ENCODE measurements at places on chromosomes 1 and 21.

- DNase-seq, result no peak
Observed at GRCh38 chr1:54474310-54475251, 68.4 kb upstream of the SSBP3 start.

DNA sequence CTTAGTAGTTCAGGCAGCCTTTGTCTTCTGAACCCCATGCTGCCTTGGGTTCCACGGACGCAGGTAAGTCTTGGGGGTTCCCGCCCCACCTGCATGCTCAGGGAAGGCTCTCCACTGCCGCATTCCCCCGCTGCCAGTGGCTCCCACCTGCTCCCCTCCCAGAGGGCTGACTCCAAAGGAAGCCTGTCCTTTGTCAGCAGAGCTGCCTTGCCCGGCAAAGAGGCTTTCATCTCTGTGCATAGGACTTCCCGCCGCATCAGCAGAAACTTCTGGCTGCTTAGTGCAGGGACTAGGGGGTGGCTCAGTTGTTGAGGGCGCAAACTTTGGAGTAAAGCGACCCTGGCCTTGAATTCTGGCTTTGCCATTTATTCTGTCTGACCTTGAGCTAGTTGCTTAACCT, 25.2 kb upstream of the ACTL8 start:
- DNase-seq, result no peak

- no peak for DNase-seq
Observed at GRCh38 chr1:66445492-66446181, 88.3 kb upstream of the SGIP1 start.

DNA sequence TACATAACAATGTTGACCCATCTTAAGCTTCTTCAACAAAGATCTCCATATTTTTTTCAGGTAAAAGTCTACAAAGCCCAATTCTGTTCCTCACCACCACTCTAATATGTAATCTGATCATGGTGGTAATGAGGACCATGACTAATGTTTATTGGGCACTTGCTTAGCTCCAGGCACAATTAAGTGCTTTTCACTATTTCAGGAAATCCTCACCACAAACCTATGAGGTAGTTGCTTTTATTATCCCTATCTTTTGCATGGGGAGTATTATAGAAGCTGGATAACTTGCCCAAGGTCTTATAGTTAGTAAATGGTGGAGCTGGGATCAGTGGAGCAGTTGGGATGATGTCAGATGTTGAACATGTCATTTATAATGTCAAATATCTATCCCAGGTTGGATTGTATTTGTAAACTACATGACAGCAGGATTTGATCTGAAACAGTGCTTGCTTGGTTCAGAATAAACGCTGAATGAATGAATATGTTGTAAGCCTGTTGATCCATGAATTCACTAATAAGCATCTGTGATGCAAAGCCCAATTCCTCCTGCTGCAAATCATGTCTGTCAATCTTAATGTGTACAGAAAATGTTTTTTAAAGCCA, 283.3 kb upstream of the ST6GALNAC5 start:
- no peak for DNase-seq

DNA sequence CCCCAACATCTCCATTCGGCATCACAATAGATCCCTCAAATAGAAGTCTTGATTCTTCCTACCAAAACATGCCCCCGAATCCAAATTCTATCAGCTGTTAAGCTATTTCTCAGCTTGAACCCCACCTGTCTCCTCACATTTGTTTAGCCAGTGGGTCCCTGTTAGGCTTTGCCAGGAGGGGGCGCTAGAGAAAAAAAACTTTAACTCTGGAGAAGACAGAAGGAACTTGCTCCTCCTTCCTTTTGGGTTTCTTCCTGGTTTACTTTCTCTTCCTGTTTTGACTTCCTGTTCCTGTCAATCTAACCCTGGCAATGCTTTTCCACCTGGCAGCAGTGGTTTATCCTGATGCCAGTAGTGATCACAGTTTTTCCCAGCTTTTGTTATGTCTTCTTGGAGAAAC, 95.6 kb upstream of the KCNK1 start:
- DNase-seq, result no peak

DNA sequence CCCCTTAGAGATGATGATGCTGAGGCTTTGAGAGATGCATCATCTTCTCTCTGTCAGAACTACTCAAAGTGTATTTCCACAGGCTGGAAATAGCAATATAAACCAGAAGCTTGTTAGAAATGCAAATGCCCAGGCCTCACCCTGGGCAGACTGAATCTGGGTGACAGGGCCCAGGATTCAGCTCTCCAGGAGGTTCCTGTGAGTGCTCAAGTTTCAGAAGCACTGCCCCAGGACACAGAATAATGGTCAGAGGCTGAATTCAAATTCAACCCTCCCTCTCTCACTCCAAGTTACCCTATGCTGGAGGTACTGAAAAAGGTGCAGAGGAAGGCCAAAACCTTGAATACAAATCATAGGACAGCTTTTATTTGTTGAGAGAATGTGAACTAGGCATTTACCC, 98.5 kb upstream of the NGF start:
- no peak for DNase-seq

GRCh38 chr1:98133131-98133530, 212.3 kb upstream of the DPYD start:
- DNase-seq, result peak; percentile 28

- no peak for DNase-seq
Observed at GRCh38 chr1:6365047-6365446, 28.5 kb downstream of the ACOT7 start.

- DNase-seq, result no peak
Observed at GRCh38 chr21:44576025-44576420, 2.5 kb downstream of the KRTAP10-4 start.

GRCh38 chr1:212135166-212135565, 99.6 kb downstream of the DTL start:
- no peak for DNase-seq

GRCh38 chr21:33643658-33644311, 1.5 kb downstream of the ITSN1 start:
- no peak for DNase-seq

- DNase-seq, result no peak
Observed at GRCh38 chr1:119506941-119507340, at the start of gene HSD3B1. TSS of gene HSD3B1 (plus strand) at chr1:119507210. CDS start at chr1:119507477, 267 bp downstream.

DNA sequence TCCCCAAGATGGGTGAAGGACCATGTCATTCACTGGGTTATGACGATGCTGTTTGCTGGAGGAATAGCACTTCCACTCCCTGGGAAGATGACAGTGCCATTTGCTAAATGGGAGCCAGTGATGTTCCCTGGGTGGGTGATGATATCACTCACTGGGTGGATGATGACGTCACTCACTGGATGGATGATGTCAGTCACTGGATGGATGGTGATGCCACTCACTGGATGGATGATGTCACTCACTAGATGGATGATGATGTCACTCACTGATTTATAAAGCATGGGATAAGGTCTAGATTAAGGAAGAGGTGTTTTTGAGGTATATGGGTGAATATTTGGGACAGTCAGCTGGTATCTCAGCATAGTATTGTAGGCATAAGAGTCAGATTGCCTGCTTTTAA, 457.2 kb downstream of the AJAP1 start:
- no peak for DNase-seq

- DNase-seq, result no peak
Observed at GRCh38 chr1:222010306-222010705, 268.4 kb upstream of the DUSP10 start.

GRCh38 chr1:62194651-62195544, at the start of gene L1TD1:
TSS of gene L1TD1 (plus strand) at chr1:62194849. CDS start at chr1:62206629, 11,780 bp downstream.
- no peak for DNase-seq

DNA sequence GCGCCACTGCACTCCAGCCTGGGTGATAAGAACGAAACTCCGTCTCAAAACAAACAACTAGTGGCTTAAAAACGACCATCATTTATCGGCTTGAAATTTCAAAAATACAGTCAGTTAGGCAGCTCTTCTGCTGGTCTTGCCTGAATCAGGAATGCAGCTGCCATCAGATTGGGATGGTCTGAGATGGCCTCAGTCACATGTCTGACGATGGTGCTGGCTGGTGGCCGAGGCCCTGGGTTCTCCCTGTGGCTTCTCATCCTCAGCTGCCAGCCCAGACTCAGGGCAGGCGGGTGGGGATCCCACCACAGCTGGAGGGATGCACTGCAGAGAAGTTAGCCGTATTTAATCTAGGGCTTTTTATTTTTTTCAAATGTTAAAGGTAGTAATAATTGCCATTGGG, 31.3 kb downstream of the IL6R start:
- DNase-seq, result no peak

DNA sequence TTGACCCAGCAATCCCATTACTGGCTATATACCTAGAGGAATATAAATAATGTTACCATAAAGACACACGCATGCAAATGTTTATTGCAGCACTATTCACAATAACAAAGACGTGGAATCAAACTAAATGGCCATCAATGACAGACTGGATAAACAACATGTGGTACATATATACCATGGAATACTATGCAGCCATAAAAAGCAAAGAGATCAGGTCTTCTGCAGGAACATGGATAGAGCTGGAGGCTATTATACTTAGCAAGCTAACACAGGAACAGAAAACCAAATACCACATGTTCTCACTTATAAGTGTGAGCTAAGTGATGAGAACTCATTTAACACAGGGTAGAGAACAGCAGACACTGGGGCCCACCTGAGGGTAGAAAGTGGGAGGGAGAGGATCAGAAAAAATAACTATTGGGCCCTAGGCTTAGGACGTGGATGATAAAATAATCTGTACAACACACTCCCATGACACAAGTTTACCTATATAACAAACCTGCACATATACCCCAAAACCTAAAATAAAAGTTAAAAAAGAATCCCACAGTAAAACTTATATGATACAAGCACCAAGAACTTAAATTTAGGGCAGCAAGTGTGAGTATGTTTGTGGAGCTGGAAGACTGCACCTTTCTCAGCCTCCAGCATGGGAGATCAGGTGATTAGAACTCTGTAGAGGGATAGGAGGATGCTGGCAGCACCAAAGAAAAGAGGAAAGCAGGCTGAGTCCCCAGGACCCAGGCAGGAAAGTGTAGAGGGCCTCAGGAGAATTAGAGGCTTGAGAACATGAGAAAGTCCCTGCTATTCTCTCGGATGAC, 320.8 kb upstream of the USP24 start:
- no peak for DNase-seq

DNA sequence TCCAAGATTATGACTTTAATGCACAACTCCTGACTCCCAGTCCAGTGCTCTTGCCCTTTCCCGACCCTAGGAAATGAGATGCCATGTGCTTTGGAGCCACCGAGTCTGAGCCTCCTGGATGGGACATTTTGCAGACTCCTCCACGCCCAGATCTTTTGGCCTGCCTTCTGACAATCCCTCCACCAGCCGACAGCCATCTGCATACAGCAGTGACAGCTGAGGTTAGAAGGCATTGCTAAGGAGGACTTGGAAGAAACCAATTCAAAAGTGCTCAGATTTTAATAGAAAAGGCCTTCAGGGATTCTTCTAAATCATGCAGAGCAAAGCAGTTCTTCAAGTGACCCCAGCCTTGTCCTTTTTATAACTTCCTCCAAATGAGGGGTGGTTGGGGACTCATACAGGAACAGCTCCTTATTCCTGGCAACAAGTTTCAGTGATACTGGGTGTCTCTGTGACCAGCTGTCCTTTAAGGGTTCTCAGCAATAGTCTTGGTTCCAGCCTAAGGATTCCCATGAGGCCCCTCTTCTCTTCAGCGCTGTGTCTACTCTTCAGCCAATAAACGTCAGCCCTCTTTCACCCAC, 369.3 kb downstream of the PBX1 start:
- DNase-seq, result no peak

- DNase-seq, result no peak
Observed at GRCh38 chr1:172070055-172070454, 228.8 kb downstream of the DNM3 start.

DNA sequence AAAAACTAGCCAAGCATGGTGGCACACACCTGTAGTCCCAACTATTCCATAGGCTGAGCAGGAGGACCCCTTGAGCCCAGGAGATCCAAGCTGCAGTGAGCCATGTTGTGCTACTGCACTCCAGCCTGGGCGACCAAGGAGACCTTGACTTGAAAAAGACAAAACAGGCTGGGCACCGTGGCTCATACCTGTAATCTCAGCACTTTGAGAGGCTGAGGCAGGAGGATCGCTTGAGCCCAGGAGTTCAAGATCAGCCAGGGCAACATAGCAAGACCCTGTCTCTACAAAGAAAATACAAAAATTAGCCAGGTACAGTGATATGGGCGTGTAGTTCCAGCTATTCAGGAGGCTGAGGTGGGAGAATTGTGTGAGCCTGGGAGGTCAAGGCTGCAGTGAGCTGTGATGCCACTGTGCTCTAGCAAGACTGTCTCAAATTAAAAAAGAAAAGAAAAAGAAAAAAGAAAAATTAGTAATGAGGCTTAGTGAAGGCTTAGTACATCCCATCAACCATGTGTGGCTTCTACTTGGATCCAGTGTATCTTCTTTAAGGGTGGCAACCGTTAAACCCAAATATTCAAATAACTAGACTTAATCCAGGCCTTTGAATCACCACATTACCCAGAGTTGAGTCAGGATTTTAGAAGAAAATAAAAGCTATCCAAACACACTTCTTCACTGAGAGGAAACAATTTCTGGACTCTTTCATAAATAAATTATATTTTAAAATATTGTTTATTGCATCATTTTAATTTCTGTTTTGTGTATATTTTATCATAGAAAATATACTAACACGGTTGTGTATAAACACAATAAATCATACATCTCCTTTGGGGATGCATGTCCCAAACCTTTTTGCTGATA, 74.3 kb upstream of the RAB4A start:
- DNase-seq, result no peak

- no peak for DNase-seq
Observed at GRCh38 chr1:5883129-5884048, 108.8 kb downstream of the NPHP4 start.

- DNase-seq, result no peak
Observed at GRCh38 chr1:17805869-17806684, 50.9 kb downstream of the ACTL8 start.

Measured in GM04504 (cell line).